ENCODE measurements at places on chromosomes 1 and 21.

DNA sequence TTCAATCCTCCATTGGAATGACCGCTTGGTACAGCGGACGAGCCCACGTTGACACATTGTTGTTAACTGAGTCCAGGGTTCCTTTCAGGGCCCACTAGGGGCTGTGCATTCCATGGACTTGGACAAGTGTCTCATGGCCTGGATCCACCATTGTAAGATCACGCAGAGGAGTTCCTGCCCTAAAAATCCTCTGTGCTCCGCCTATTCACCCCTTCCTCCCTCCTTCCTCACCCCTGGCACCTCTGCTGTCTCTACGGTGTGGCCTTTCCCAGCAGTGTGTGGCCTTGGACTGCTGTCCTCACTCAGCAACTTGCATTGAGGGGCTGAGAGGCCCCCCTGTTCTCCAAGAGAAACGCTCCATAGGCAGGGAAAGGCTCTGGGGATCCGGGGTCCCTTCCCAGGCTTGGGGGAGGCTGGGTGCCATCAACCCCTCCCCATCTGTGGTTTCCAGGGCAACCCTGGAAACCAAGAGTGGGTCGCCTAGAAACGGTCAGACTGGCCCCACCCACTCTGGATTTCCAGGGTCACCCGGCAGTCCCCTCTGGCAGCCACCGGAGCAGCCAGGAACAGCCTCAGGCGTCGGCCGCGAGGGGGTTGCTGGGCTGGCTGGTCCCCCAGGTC is 50.9 kb downstream of the MEGF6 start:
- no peak for DNase-seq

GRCh38 chr1:70992521-70992920 is 55.1 kb downstream of the PTGER3 start:
- no peak for DNase-seq

DNA sequence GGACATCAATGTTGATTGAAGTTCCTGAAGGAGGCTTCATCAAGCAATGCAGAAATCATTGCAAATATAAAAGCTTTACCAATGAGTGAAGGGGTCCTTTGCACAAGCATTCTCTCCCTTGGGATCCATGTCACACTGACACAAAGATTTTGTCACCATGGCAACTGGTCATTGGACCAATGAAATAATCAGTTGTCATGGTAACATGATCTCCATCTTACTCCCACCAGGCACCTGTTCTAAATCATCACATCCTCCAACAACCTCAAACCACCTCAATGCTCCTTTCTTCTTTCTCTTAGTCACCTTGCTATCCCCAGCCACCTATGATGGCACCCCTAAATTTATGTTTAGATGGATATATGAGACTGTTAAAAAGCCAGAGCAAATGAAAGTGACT is 13.5 kb upstream of the FOXJ3 start:
- DNase-seq: no peak

DNA sequence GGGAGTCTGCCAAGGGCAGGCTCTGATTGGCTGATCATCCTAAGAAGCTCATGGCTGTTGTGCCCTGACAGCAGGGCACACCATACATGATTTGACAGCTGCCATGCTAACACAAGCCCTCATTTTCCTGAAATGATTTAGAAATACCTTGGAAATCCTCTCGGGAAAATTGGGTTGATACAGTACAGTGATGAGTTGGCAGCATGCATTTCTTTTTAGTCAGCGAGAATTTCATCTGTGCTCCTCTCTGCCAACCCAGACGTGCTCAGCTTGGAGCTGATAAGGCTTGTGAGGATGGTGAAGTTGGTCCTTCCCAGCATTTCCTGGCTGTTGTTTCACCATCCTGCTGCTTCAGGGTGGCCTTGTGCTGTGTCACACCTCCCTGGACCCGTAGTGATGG is 22.6 kb upstream of the KCNQ4 start:
- DNase-seq: no peak

DNA sequence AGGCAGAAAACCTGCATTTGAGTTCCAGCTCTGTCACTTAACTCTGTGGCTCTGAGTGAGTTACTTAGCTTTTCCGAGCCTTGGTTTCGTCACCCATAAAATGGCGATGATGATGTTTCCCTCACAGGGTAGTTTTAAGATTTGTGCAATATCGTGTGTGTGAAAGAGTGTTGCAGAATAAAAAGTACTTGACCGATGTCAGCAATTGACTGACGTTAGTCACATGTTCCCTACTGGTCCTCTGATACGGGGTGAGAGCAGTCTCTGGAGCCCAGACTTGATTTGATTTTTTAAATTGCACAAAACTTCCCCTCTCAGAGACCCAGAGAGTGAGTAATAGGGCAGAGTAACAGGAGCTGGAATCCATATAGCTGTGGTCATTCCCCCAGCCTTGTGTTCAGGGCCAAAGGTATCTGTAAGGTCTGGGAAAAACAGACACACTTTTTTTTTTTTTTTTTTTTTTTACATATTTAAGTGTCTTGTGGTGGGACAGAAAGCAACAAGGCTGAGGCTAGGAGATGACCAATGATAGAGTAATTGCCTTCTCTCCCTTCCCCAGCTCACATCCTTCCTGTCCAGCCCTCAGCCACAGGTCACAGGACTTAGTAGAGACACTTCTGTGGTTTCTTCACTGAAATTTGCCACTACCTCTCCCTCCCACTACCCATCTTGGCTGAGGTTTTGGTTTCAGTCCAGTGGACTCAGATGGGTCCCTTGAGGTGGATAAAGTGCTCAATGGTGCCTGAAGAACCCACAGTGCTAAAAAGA is 2.0 kb downstream of the FCER1G start:
- DNase-seq: no peak

DNA sequence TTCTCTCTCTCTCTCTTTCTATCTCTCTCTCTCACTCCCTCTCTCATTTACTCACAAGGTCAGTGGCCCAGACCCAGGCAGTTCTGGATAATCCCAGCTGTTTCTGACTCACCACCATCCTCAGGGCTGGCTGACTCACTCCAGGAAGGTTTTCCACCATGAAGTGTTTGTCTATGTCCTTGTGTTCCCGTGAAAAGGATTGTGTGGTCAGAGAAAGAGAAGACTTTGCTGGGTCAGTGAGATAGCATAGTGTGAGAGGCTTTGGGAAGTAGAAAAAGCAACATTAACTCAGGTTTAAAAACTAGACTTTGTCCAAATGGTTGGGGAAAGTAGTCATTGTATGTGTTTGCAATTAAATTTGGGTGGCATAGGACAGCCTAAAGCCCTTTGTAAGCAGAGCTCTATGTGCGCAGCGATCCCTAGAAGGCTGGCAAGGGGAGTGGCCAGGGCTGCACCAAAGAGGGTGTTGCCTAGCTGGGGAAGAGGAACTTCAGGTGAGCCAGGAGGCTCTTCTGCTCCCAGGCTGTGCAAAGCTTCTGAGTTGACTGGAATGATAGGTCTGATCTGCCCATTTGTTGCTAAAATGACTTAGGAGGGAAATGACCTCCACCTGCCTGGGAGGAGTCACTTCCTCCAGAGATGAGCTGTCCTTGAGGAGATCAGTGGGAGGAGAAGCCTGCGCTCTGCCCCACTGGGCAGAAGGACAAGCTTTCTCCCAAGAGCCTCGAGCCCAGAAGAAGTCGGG is 4.9 kb upstream of the CAPN2 start:
- DNase-seq: no peak

- no peak for DNase-seq
Measured at GRCh38 chr1:228842094-228842775, 107.0 kb downstream of the RHOU start.

GRCh38 chr1:209162651-209163050 is 420.9 kb upstream of the CAMK1G start:
- DNase-seq: no peak

DNA sequence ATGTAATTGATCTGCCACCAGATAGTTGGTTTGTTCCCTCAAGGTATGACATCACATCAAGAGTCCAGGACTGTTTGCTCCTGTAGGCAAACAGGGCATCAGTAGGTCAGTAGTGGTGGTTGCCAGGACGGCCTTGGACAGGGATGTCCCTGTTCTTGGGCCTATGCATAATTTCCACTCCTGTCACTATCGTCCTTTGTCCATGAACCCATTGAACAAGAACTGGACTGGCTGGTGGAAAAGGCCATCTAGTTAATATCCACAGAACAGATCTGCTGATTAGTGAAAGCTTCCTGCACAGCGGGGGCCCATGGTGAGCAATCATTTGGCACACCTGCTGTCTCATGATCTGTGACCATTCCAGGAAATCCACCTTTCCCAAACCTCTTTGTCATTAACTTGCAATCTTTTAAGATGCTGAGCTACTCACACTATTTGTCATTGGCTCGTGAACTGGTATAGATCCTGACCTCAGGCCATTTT is 12.4 kb upstream of the BSDC1 start:
- DNase-seq: no peak

DNA sequence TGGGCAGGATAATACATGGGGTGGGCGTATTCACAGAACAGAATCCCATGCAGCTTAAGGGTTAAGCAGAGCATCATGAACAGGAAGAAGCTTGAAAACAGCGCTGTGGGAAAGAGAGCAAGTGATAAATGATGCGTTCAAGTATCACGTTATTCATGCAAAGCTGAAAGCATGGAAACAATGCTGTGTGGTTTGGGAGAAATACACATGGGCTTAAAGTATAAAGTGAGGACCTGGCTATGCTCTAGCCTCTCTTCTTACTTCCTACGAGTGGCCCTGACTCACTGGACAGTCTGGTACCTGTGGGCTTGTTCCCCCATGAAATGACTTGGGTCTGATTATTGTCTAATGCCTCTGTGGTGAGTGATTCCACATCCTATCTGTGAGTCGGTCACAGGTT is 25.7 kb downstream of the TMPRSS2 start:
- no peak for DNase-seq

DNA sequence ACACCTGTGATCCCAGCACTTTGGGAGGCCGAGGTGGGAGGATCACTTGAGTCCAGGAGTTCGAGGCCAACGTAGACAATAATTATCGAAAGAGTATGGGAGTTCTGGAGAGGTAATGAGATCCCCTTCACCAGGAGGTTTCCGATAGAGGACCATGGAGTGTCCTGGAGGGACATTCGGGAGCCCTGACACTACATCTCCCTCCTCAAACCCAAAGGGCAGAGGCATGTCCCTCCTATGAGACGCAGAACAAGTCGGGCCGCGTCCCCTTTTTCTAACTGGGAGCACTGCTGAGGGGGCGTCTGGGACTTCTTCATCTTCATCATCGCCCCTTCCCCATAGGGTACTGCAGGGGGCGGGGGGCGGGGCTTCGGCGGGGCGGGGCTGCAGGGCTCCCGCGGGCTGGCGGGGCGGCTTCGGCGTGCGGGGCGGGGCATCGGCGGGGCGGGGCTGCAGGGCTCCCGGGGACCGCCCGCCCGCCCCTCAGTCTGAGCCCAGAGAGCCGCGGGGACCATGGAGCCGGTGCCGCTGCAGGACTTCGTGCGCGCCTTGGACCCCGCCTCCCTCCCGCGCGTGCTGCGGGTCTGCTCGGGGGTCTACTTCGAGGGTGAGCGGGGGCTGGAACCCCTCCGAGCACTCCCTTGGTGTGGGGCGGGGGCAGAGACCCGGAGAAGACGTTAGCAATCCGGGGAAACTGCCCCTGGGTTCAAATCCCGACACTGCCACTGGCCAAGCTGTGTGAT is at the start of gene THEMIS2:
TSS of gene THEMIS2 (plus strand) at position 486 of the 743 bp plus-strand sequence. CDS start at position 514, 28 bp downstream.
- DNase-seq: peak; percentile 99

DNA sequence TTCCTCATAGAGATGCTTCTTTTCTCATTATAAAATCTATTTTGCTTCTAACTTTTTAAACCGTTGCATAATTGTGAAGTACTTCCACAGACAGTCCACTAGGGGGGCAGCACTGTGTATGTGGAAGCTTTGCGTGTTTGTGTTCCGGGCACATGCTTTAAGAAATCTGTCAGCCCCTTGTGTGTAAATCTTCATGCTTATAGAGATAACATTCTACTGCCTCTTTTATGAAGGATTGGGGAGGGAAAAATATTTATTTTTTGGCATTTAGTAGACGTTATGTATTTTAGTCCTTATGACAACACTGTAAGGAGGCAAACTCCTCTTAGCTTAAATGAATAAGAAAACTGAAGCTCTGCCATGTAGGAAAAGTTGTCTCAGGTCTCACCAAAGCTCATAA is 157.3 kb upstream of the PTGFR start:
- DNase-seq: no peak

- no peak for DNase-seq
Measured at GRCh38 chr21:35046263-35046624, 2.9 kb downstream of the RUNX1 start.

DNA sequence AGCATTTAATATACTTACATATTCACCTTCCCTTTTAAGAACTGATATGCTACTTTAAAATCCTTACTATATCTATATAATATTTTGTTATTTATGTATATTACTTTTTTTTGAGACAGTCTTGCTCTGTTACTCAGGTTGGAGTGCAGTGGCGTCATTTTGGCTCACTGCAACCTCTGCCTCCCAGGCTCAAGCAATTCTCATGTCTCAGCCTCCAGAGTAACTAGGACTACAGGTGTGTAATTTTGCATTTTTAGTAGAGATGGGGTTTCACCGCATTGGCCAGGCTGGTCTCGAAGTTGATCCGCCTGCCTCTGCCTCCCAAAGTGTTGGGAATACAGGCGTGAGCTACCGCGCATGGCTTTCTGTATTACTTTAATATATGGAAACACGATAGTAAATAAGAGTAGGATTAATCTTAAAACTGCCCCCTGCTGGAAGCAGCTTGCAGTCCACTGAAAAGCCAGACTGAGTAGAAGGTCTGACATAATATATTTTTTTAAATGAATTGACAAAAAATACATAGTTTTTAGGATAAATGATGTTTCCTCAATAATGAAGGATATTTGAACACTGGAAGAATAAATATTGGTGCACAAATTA is 24.4 kb downstream of the RCAN3 start:
- no peak for DNase-seq

- DNase-seq: peak; percentile 10
Measured at GRCh38 chr1:180863158-180863775, 49.4 kb upstream of the KIAA1614 start.

GRCh38 chr1:108686614-108687313 is 5.3 kb upstream of the PRPF38B start:
- no peak for DNase-seq

Measured in H7 (cell line).